CD4-positive, alpha-beta T cell treated with Interferon gamma for 1 hour (primary cell): ENCODE measurements at places on chromosomes 12 and 14.
A peak's percentile ranks its signal among the peaks of the same experiment; 100 is the strongest.

DNA sequence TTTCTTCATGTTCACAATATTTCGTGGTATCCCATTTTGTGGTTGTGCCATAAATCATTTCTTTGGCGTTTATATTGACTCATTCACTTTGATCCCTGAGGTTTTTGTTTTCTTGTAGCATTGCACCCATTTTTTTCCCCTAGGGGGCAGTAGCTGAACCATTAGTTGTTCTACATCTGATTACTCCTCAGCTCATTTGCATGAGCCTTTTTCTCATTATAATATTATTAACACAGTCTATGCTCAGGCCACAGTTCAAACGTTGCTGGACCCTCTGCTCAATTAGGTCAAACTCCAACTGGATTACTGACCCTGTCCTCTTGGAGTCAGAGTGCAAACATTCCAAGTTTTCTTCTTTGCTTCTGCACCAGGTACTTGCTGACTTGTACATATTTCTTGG lies 475.4 kb upstream of the SEL1L start:
- DNase-seq: no peak

- no peak for DNase-seq
Measured at GRCh38 chr14:72902801-72903530, 9.1 kb upstream of the DPF3 start.

- DNase-seq: no peak
Measured at GRCh38 chr14:61551384-61551783, 143.9 kb upstream of the HIF1A start.

DNA sequence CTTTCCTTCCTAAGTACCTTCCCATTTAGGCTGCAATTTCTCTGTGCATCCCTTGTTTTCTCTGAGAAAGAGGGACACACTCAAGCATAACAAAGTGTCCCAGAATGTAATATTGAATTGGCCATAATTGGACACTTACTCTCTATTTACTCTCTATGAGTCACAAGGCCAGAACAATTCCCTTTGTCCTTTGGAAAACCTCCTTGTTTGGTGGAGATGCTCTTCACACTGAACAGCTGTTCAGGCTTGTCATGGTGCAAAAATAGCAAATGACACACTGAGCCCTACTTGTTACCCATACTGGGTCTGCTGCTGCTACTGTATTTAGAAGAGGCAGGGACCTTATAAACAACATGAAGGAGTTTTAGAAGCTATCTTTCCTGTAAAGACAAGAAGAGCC lies 1590.5 kb upstream of the TMEM132C start:
- DNase-seq: no peak

- DNase-seq: no peak
Measured at GRCh38 chr14:95491936-95492608, 24.4 kb downstream of the SYNE3 start.

GRCh38 chr12:127108360-127109215 lies 1158.4 kb upstream of the TMEM132C start:
- DNase-seq: peak; percentile 9

- DNase-seq: peak; percentile 57
Measured at GRCh38 chr14:106185837-106186233, 659.5 kb downstream of the TMEM121 start.

GRCh38 chr14:33282331-33283230 lies 343.9 kb downstream of the NPAS3 start:
- DNase-seq: no peak

- DNase-seq: no peak
Measured at GRCh38 chr14:81018251-81018650, 62.8 kb downstream of the TSHR start.

- no peak for DNase-seq
Measured at GRCh38 chr12:30930238-30930637, 3.7 kb downstream of the TSPAN11 start.

- no peak for DNase-seq
Measured at GRCh38 chr14:96631030-96631429, 128.8 kb downstream of the PAPOLA start.

DNA sequence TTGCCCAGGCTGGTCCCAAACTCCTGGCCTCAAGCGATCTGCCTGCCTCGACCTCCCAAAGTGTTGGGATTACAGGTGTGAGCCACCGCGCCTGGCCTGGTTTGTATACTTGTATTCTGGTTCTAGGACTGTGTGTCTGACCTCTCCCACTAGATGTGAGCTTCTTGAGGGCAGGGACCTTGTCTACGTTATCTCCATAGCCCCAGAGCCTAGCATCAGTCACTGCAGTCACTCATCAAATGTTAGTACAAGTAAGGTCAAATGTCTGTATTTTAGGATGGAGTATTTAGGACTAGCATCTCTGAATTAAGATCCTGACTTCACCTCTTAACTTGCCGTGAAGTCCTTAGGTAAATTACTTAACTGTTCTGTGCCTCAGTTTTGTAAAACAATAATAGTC lies 2.9 kb downstream of the RILPL2 start:
- no peak for DNase-seq

DNA sequence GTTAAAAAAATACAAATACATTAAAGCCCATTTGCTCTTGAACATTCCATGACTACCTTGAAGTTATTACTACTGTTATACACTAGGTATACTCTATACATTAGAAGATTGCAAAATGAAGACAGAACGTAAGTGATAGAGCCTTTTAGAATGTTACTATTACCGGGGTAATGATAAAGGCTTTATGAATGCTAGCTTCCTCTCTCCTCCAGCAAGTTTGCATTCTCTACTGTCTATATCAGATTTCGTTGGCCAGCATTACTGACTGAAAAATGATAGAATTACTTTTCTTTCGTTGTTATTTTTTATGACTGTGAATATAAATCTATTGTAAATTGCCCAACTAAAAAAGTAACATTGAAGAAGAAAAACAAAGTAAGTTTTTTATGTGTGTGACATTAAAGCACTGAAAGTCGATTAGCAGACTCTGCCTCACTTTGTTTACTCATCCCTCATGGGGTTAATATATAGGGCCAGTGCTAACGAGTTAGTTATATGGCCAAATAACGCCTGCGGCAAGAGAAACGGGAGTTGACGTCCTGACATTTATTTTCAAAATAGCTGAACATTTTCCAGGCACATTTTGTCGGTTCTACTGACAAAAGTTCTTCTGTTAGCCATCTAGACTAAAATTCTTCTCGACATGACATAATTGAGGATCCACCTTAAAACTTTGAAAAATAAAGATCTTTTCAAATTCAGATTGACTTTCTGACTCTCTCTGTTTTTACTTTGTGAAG lies 163.8 kb upstream of the KITLG start:
- DNase-seq: no peak

DNA sequence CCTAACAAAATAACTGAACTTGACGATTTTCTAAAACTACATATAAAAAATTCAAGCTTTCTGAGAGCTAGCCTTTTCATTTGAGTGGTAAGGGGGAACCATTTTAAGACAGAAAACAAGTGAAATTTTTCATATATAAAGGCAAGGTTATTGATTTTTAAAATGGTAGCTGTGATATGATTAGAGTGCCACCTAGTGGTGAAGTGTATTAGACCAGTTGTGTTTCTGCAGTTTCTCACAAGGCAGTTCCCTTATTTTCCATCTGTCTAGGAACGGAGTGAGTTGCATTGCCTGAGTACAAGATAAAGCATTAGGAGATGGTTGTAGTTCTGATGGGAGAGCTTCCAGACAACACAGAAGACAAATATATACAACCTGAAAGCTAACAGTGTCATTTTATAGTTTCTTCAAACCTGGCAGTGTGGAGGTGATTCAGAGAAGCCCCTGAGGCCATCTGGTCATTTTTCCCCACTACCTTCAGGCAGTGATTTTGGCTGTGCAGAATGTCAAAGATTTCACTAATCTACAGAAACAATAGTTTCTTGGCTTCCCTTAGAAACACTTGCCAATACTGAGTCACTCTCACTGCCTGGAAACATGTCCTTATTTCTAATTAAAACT lies 180.8 kb downstream of the C12orf50 start:
- DNase-seq: no peak

DNA sequence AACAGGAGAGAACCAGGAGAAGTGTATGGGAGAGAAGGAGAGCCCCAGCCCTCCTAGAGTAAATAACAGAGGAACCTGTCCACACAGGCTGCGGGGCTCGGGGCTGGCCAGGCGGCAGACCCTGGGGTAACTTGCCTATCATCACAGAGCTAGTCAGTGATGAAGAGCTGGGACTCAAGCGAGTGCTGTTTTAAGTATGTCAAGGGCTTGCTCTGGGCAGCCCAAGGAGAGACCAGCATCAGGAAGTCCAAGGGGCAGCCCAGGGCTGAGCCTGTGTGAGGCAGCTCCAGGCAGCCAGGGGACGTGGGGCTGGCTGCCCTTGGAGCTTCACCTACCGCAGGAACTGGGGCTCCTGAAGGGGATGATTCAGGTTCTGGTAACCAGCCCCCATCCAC lies 10.0 kb downstream of the VWF start:
- no peak for DNase-seq

DNA sequence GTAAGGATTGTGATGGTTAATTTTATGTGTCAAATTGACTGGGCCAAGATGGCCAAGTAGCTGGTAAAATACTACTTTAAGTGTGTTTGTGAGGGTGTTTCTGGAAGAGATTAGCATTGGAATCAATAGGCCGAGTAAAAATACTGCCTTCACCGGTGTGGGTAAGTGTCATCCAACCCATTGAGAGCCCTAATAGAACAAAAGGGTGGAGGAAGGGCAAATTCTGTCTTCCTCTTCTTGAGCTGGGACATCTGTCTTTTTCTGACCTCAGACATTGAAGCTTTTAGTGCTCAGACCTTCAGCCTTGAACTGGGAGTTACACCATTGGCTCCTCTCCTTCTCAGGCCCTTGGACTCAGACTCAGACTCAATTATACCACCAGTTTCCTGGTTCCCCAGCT lies 8.0 kb upstream of the ETV6 start:
- no peak for DNase-seq

DNA sequence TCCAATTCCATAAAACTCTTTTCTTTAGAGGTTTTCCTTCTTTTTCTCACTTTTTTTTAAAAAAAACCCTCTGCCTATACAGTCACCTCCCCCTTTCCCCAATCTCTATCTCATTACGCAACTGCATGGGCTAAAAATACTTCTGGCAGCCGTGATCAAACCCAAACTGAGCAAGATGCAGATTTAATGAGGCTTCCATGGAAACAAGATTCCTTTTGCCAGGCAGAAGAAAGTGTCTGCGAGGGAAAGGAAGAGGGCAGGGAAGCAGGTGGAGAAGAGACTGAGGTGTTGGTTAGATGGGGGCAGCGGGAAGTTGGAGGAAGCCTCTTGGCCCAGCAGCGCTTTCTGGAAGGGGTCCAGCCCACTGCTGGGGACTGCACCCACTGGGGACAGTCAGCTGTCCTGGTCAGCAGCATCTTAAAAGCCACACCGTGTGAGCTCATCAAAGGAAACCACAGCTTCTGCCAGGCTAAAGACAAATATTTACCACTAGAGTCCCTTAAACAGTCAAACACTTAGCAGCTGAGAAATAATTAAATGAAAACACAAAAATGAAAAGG lies 90.4 kb downstream of the SLC8A3 start:
- DNase-seq: no peak
